SK-N-SH (cell line): ENCODE measurements at places on chromosomes 1 and 21. TPM values are rescaled to one million over a fixed set of nuclear protein-coding genes. Genes with fewer than 3 reads are reported as not detected.

DNA sequence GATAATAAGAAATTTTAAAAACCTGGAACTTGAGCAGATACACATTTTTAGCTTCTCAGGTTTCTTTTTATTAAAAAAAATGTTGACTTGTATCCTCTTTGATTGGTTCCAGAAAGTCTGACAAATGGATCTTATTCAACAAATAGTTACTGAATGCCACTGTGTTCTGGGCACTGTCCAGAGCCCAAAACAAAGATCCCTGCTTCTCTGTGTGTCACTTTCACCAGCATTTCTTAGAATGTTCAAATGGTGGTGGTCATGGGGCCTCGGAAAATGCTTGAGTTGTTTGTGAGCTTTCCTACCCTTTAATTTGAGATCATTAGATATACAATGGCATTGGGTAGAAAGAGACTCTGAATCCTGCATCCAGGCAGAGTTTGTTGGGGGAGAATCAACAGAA, 19.9 kb downstream of the ACTN2 start:
- H3K4me3 ChIP-seq: no peak overlapping the region
- H3K27ac ChIP-seq: no peak overlapping the region
- no peaks in the 10 kb centered on the region for H3K36me3 ChIP-seq
- peaks cover 7% of the 10 kb centered on the region; the same call in 1 of the 2 replicates for H3K4me1 ChIP-seq

DNA sequence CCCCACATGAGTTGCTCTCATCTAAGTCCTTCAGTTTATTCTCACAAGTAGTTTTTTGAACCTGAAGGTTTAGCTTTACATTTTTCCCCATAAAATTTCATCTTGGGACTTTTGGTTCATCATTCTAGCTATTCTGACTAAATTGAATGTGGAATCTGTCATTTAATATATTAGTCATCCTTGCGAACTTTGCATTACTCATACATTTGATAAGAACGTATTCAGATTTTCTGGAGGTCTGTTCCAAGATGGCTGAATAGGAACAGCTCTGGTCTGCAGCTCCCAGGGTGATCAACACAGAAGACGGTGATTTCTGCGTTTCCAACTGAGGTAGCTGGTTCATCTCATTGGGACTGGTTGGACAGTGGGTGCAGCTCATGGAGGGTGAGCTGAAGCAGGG, 59.8 kb upstream of the CSF1 start:
- H3K4me3 ChIP-seq: no peak overlapping the region
- 0 out of 2 replicates have a peak, but pooled peaks cover 4% of the 10 kb centered on the region for H3K4me1 ChIP-seq
- no peak overlapping the region for H3K27ac ChIP-seq
- DNase-seq: no peak
- H3K27me3 ChIP-seq: no peaks in the 10 kb centered on the region

GRCh38 chr1:20401405-20402010, 84.5 kb downstream of the CAMK2N1 start:
- no peaks in the 10 kb centered on the region for H3K27me3 ChIP-seq
- no peak overlapping the region for H3K4me3 ChIP-seq
- DNase-seq: no peak
- no peaks in the 10 kb centered on the region for H3K36me3 ChIP-seq

DNA sequence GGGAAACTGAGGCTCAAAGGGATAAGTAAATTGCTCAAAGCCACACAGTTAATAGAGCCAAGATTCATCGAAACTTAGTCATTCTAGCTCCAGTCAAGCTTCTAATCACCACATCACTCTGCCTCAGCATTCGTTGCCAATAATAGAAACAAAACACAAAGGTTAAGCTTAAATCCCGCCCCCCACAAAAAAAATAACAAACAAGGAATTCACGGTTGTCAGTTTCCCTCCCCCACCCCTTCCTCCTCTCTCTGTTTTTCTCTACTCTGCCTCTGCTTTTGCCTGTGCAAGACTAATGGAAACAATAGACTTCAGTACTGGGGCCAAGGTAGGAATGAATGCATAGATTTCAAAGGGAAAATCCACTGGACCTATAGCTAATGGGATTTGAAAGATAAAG, 70.7 kb upstream of the ZNF644 start:
- H3K4me1 ChIP-seq: no peaks in the 10 kb centered on the region
- H3K27me3 ChIP-seq: no peaks in the 10 kb centered on the region
- no peaks in the 10 kb centered on the region for H3K36me3 ChIP-seq
- no peak overlapping the region for H3K27ac ChIP-seq

DNA sequence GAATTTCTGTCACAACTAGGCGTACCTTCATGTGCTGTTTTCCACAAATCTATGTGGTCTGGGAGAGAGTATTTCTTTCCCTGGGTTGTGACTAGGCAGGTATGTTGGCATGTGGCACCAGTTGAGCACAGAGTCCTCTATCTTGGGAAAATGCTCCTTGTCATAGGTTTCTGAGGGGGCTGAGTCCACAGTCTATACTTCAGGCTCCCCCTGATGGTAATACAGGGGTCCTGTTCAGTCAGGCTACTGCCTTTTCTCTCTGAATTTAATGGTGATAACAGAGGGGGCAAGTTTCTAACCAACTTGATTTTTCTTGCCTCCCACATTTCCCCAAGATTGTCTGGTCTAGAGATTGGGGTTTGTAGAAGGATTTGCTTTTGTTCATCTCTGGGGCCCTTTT, 35.8 kb downstream of the VANGL1 start:
- H3K27me3 ChIP-seq: no peaks in the 10 kb centered on the region
- peaks cover 5% of the 10 kb centered on the region; the same call in 1 of the 2 replicates for H3K4me1 ChIP-seq
- H3K36me3 ChIP-seq: peaks cover 2% of the 10 kb centered on the region; the same call in 1 of the 2 replicates
- no peak for DNase-seq
- no peak overlapping the region for H3K27ac ChIP-seq
- no peak overlapping the region for H3K4me3 ChIP-seq

DNA sequence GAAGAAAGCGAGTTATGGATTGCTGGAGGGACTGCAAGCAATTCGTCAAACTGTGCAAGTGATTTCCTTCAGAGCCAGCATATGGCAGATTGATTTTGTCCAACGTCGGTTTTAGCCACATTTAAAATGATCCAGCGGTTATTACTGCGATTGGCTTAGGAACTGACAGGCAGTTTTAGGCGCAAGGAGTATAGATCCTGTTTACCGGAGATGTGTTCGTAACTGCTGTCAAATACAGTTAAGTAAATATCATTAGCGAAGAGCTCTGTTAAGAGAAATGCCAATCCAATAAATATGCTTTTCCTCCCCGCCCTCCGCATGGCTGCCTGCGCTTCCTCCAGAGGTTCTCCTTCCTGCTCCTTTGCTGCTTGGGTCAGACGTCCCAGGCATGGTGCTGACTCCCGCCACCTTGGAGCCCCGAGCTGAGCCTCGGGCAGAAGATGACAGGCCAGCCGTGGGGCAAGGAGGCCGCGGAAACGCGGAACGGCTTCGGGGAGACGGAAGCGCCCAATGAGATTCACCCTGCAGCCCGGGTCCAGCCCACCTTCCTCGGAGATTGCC, 9.4 kb upstream of the BARHL2 start:
- no peaks in the 10 kb centered on the region for H3K36me3 ChIP-seq
- H3K4me3 ChIP-seq: no peak overlapping the region
- peaks cover 100% of the 10 kb centered on the region for H3K27me3 ChIP-seq
- H3K27ac ChIP-seq: no peak overlapping the region

- H3K36me3 ChIP-seq: peaks cover 7% of the 10 kb centered on the region
- no peak overlapping the region for H3K27ac ChIP-seq
- peaks cover 5% of the 10 kb centered on the region; the same call in 1 of the 2 replicates for H3K4me1 ChIP-seq
- H3K4me3 ChIP-seq: no peak overlapping the region
Measured at GRCh38 chr1:247443641-247444040, 14.3 kb downstream of the OR2B11 start.

DNA sequence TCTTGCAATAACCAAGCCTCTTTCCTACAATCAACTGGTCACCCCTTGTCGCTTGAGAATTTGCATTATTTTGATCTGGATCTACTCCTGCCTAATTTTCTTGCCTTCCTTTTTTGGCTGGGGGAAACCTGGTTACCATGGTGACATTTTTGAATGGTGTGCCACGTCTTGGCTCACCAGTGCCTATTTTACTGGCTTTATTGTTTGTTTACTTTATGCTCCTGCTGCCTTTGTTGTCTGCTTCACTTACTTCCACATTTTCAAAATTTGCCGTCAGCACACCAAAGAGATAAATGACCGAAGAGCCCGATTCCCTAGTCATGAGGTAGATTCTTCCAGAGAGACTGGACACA, 743 bp downstream of the GPR52 start:
- no peak overlapping the region for H3K4me3 ChIP-seq
- no peak for DNase-seq
- H3K27me3 ChIP-seq: no peaks in the 10 kb centered on the region
- no peaks in the 10 kb centered on the region for H3K36me3 ChIP-seq
- no peak overlapping the region for H3K27ac ChIP-seq

- peak overlapping the region; percentile 91 for H3K27ac ChIP-seq
- DNase-seq: no peak
- no peaks in the 10 kb centered on the region for H3K27me3 ChIP-seq
- H3K36me3 ChIP-seq: no peaks in the 10 kb centered on the region
- no peak overlapping the region for H3K4me3 ChIP-seq
- H3K4me1 ChIP-seq: peaks cover 46% of the 10 kb centered on the region
Measured at GRCh38 chr1:234961456-234962339, 166.9 kb downstream of the TOMM20 start.

GRCh38 chr1:185404907-185405568, 88.0 kb upstream of the IVNS1ABP start:
- no peak overlapping the region for H3K27ac ChIP-seq
- no peaks in the 10 kb centered on the region for H3K36me3 ChIP-seq
- H3K27me3 ChIP-seq: no peaks in the 10 kb centered on the region
- DNase-seq: no peak

- H3K27ac ChIP-seq: no peak overlapping the region
- H3K36me3 ChIP-seq: no peaks in the 10 kb centered on the region
- DNase-seq: no peak
- no peak overlapping the region for H3K4me3 ChIP-seq
- H3K27me3 ChIP-seq: no peaks in the 10 kb centered on the region
- H3K4me1 ChIP-seq: no peaks in the 10 kb centered on the region
Measured at GRCh38 chr1:76138217-76138616, 63.7 kb downstream of the ST6GALNAC3 start.

GRCh38 chr1:156804572-156805243, 11.9 kb downstream of the SH2D2A start:
- no peak overlapping the region for H3K4me3 ChIP-seq
- peak overlapping the region; percentile 28; the same call in 1 of the 2 replicates for H3K27ac ChIP-seq
- peak; percentile 51 for DNase-seq

GRCh38 chr1:53732912-53733317, 6.0 kb downstream of the GLIS1 start:
- no peaks in the 10 kb centered on the region; the same call in 1 of the 2 replicates for H3K4me1 ChIP-seq
- DNase-seq: no peak
- peak overlapping the region; percentile 91 for H3K27ac ChIP-seq
- no peaks in the 10 kb centered on the region for H3K36me3 ChIP-seq

GRCh38 chr1:85599076-85599491, 18.5 kb downstream of the CCN1 start:
- H3K27me3 ChIP-seq: no peaks in the 10 kb centered on the region
- no peaks in the 10 kb centered on the region for H3K4me1 ChIP-seq

DNA sequence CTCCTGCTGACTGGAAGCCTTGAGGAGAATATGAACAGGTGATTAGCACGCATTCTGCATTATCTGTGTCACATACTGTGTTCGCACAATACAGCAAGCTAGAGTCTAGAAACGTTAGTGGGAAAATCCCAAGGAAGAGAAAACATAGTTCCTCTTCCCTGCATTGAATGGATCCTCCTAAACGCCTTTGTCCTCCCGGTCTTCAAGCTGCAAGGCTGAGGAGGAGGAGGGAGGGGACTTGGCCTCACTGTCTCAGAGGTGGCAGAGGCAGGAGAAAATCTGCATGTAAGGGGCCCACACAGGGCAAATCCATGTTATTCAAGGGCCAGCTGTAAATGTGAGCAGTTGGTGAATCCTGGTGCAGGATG, 34.4 kb downstream of the WNT9A start:
- H3K4me1 ChIP-seq: no peaks in the 10 kb centered on the region
- H3K27ac ChIP-seq: no peak overlapping the region
- H3K4me3 ChIP-seq: no peak overlapping the region
- no peaks in the 10 kb centered on the region for H3K27me3 ChIP-seq
- DNase-seq: no peak
- H3K36me3 ChIP-seq: no peaks in the 10 kb centered on the region

- H3K4me3 ChIP-seq: no peak overlapping the region
- H3K4me1 ChIP-seq: peaks cover 10% of the 10 kb centered on the region
- H3K27me3 ChIP-seq: no peaks in the 10 kb centered on the region
- no peak for DNase-seq
- H3K27ac ChIP-seq: no peak overlapping the region
Measured at GRCh38 chr1:183832459-183832858, 27.5 kb downstream of the RGL1 start.

DNA sequence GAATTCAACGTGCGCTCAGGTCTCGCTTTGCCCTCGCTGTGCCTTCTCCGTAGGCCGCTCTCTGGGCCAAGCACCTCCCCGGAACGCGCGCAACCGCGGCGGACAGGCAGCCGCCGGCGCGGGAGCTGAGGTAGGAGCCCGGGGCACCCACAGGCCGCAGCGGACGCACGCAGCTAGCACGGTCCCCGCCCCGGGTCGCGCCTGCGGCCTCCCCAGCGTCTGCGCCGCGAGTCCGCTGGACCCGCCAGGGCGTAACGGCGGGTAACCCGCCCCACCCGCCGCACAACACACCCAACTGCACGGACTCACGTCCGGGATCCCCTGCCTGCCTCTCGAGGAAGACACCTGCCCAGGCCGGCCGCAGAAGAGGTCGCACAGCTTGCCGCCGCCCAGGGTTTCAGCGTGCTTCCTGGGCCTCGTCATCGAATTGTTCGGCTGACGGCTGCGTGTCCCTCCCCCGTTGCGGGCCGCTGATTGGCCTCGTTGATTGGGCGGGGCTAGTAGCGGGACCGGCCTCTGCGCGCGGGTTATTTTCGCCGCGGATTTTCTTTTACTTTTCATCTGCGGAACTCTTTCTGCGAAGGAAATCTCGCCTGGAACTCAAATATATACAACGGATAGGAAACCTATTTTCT, at the start of gene CLCC1:
Gene CLCC1 (minus strand): TSS at position 433 of the 635 bp plus-strand sequence. CDS start 13,047 bp downstream, outside the sequence.
- DNase-seq: peak; percentile 94
- peak within 1 kb of the TSS; percentile 97 for H3K4me3 ChIP-seq
- no peaks in the 10 kb centered on the region for H3K27me3 ChIP-seq

DNA sequence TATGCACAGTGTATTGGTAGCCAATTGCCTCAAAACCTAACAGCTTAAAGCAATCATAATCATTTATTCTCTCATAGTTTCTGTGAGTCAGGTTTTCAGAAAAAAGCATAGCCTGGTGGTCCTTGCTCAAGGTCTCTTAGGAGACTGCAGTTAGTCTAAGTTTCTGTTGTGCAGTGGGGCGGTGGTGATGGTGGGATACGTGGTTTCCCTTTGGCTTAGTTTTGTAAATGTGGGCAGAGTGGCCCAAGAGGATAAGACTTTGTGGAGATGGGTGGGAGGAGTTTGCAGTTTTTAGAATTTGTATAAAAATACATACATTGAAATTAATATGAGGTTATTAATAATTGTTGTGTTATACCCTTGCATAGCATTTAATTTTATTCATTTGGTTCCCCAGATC, 68.6 kb downstream of the NOS1AP start:
- no peak overlapping the region for H3K27ac ChIP-seq
- no peaks in the 10 kb centered on the region for H3K36me3 ChIP-seq
- no peak overlapping the region for H3K4me3 ChIP-seq
- H3K4me1 ChIP-seq: peaks cover 6% of the 10 kb centered on the region; the same call in 1 of the 2 replicates

BROX gene
- 3.8 and 4.0 TPM in 2 replicates for polyA plus RNA-seq

RGS8 gene
- not detected in 2 replicates for polyA plus RNA-seq

CD164L2 gene
- polyA plus RNA-seq: 0.05 TPM in 2 replicates

OPRD1 gene
- 0.07 and 0.24 TPM in 2 replicates for polyA plus RNA-seq

TAS1R1 gene
- not detected in 2 replicates for polyA plus RNA-seq

SELE gene
- 0.02 and 0.10 TPM in 2 replicates for polyA plus RNA-seq

SPRR2A gene
- not detected in 2 replicates for polyA plus RNA-seq

ABCG1 gene
- 0.07 and 0.11 TPM in 2 replicates for polyA plus RNA-seq

CBR3 gene
- 5.7 and 6.7 TPM in 2 replicates for polyA plus RNA-seq

MRPL24 gene
- 149 and 171 TPM in 2 replicates for polyA plus RNA-seq

MSH4 gene
- not detected in 2 replicates for polyA plus RNA-seq

OR2T2 gene
- not detected in 2 replicates for polyA plus RNA-seq

LRRIQ3 gene
- 0.56 and 0.70 TPM in 2 replicates for polyA plus RNA-seq
